ENCODE measurements at places on chromosomes 2 and 18. TPM values are rescaled to one million over a fixed set of nuclear protein-coding genes. Genes with fewer than 3 reads are reported as not detected.

Gene ARHGAP15
- total RNA-seq: 71.3 TPM

Gene FAM228A
- total RNA-seq: not detected

Gene CCDC68
- not detected for total RNA-seq

Gene PDE11A
- total RNA-seq: not detected

Gene SERPINB10
- not detected for total RNA-seq

Gene MALL
- total RNA-seq: not detected

Gene PRKAG3
- not detected for total RNA-seq

Gene PAX3
- not detected for total RNA-seq

Gene HOXD3
- total RNA-seq: not detected

Gene RAX
- not detected for total RNA-seq

Gene SERPINB13
- not detected for total RNA-seq

Gene SLC38A11
- not detected for total RNA-seq

Gene DNPEP
- total RNA-seq: 112 TPM

Gene HOXD12
- total RNA-seq: not detected

Gene AKAIN1
- not detected for total RNA-seq

Gene DOK6
- not detected for total RNA-seq

Gene AGAP1
- 2.5 TPM for total RNA-seq

Gene FZD7
- 0.65 TPM for total RNA-seq

Gene C2orf78
- not detected for total RNA-seq

Gene TNFRSF11A
- total RNA-seq: 7.3 TPM

Gene MTCL1
- total RNA-seq: 0.25 TPM

Gene SH3RF3
- 2.3 TPM for total RNA-seq

Gene TXNDC2
- total RNA-seq: not detected

Gene RGPD3
- total RNA-seq: 0.20 TPM

Gene CPLX4
- total RNA-seq: not detected

Gene CDH2
- 0.18 TPM for total RNA-seq

Gene HTR2B
- not detected for total RNA-seq

Gene GAL3ST2
- total RNA-seq: 0.89 TPM

Gene ATP5MC3
- 399 TPM for total RNA-seq

Gene CFAP53
- 0.76 TPM for total RNA-seq

Gene TTC39C
- total RNA-seq: 43.0 TPM

Gene RNF152
- 0.16 TPM for total RNA-seq

Gene PSME4
- 54.4 TPM for total RNA-seq

Gene IL1B
- total RNA-seq: not detected

Gene NYAP2
- not detected for total RNA-seq

Gene ABCG5
- total RNA-seq: not detected

Gene MAP3K19
- total RNA-seq: not detected

Gene KLF7
- total RNA-seq: 9.8 TPM

Gene CXCR4
- total RNA-seq: 103 TPM

Gene DSG4
- total RNA-seq: not detected

Gene CNDP1
- not detected for total RNA-seq

Gene MSGN1
- total RNA-seq: not detected

Gene B3GNT2
- total RNA-seq: 44.3 TPM

Gene HAAO
- total RNA-seq: 0.63 TPM

Gene ST6GAL2
- not detected for total RNA-seq

Gene SLC35F6
- total RNA-seq: 4.6 TPM

Gene PCARE
- total RNA-seq: not detected

Gene TMEM178A
- total RNA-seq: 0.31 TPM

Gene NCKAP5
- total RNA-seq: not detected

Gene OXER1
- total RNA-seq: not detected

Gene CHRND
- total RNA-seq: not detected

Gene SLC9A4
- 0.07 TPM for total RNA-seq

Gene MEIS1
- total RNA-seq: not detected

Gene NLRC4
- not detected for total RNA-seq

Gene ALPP
- total RNA-seq: not detected

All from activated CD8-positive, alpha-beta T cell treated with anti-CD3 and anti-CD28 coated beads for 36 hours (primary cell).